ENCODE measurements at places on chromosomes 5 and 9.

- no peak for DNase-seq
Measured at GRCh38 chr5:18380729-18381362, 746.6 kb downstream of the TAF11L14 start.

DNA sequence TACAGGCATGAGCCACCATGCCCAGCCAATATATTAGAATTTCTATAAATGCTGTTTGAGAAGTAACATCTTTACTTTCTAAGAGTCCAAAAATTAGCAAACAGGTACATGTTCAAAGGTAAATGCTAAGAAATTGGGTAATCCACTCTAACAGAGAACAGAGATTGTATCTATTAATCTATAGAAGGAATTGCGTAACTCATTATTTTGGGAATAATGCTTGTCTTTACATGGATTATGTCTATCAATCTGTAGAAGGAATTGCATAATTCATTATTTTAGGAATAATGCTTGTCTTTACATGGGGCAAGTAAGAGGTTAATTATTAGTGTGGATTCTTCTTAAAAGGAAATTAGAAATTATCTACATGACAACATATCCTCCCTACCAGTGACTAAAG, 30.5 kb downstream of the CCNH start:
- no peak for DNase-seq

DNA sequence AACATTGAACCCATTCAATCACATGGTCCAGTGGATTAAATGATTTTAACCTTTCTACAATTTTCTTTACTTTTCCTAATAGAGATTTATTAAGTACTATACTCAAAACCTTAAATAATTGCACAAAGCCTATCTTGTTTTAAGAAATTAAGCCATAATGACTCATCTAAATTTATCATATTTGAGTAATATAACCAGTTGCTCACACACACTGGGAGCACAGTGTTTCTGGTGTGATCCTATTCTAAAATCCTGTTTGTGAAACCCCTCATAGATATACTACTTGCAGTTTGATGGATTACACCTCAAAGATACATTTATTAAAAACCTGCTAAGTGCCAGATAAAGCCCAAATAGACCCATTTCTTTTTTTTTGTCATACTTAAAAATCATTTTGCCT, 668.3 kb upstream of the CDH18 start:
- DNase-seq: no peak

DNA sequence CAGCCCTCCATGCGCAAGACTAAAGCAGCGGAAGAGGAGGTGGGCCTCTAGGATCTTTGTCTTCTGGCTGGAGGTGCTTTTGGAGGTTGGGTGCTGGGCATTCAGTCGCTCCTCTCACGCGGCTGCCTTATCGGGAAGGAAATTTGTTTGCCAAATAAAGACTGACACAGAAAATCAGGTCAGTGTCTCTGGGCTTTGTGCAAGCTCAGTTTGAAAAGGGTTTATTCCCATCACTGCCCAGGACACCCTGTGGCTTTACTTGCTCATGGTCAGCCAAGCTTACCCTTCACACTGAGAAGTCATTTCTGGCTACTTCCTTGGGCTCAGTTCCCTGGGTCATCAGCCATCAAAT, 10.5 kb downstream of the SLC2A8 start:
- DNase-seq: no peak

- DNase-seq: no peak
Measured at GRCh38 chr5:8813180-8813579, 732.7 kb downstream of the SEMA5A start.

DNA sequence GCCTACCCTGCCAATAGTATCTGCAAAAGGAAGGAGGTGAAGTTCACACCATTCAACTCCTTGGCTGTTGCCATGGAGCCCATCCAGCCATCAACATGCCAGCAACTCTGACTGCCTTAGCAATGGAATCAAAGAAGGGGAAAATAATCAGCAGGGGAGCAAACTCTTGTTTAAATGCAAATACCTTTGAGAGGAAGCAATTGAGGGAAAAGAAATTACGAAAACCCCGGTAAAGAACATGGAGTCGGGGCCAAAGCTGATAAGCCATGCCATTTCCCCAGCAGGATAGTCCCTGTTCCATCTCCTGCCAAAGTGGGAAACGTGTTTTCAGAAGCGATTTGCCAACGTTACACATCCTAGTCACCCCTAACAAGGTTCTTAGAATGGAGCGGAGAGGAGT, 69.0 kb downstream of the MFAP3 start:
- DNase-seq: no peak

- no peak for DNase-seq
Measured at GRCh38 chr5:64688391-64688790, 1.9 kb upstream of the SHISAL2B start.

GRCh38 chr9:102795532-102795931, 199.6 kb upstream of the CYLC2 start:
- DNase-seq: no peak

GRCh38 chr5:82019342-82020138, 47.7 kb downstream of the ATG10 start:
- no peak for DNase-seq

DNA sequence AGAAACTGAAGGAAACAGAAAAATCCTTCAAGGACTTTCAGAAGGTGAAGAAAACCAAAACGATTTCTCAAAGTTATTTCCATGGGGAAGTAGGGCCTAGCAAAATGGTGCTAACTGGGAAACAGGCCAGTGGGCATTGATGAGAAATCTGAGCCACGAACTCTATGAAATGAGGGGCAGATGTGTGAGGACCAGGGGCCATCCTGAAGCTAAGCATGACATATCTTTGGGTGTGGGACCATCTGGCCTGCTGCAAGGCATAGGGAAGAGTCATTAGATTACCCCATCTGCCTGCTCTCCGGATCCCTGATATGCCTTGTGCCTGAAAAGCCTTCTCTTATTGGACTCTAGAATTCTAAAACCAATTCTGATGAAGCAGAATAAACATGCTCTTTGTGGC, 143.8 kb downstream of the PALM2AKAP2 start:
- no peak for DNase-seq

- no peak for DNase-seq
Measured at GRCh38 chr5:34037726-34038125, 5.3 kb downstream of the C1QTNF3 start.

GRCh38 chr9:3751125-3751758, 225.4 kb upstream of the RFX3 start:
- DNase-seq: no peak

- DNase-seq: no peak
Measured at GRCh38 chr5:73596705-73597328, 29.2 kb upstream of the ARHGEF28 start.

DNA sequence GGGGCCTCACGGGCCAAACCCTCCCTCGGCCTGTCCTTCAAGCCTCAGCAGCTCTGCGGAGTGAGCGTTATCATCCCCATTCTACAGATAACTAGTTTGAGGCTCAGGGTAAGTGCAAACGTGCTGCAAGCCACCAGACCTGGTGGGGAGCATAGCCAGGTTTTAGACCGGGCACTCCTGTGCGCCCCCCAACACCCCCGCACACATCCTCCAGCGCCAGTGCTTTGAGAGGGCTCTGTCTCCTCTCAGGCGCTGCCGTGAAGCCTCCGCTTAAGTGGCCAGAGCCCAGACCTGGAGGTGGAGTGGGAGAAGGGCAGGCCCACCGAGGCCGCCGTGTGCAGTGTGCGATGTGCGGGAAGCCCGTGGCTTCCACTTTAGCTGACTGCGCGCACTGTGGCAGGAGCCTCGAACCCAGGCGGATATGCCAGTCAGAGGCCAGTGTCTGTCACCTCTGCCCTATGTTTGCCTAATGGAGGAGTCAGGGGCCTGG, 1.6 kb upstream of the MGAT1 start:
- no peak for DNase-seq

- no peak for DNase-seq
Measured at GRCh38 chr5:136022965-136023364, 5.8 kb upstream of the TGFBI start.

- DNase-seq: no peak
Measured at GRCh38 chr5:176902911-176903664, 3.9 kb upstream of the HK3 start.

- DNase-seq: no peak
Measured at GRCh38 chr9:3386753-3387152, 139.0 kb downstream of the RFX3 start.

DNA sequence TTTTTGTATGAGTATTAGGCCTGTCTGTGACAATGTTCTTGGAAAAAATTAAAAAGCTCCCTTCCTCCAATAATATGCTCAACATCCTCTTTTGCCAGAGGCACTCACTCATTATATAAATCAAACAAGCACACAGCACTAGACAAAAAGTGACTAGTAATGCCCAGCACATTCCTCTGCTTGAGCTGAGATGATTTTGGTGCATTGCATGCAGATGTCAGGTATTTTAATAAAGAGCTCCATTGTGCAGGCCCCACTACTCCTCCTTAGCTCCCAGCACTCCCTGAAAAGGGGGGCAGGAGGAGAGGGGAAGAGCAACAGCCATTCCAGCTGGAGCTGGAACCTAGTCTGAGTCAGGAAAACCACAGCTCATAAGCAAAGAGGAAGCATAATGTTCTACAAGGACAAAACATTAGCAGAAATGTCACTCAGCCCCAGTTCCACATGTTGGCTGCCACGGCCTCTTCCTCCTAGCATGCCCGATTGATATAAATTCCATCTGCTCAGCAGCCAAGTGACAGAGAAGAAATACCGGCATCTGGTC, 348.5 kb downstream of the BNC2 start:
- no peak for DNase-seq

GRCh38 chr5:99721506-99721905, 792.7 kb upstream of the CHD1 start:
- DNase-seq: no peak

- no peak for DNase-seq
Measured at GRCh38 chr9:115986508-115986907, 167.1 kb upstream of the PAPPA start.

GRCh38 chr5:139386050-139386438, 2.9 kb upstream of the SLC23A1 start:
- DNase-seq: no peak

- no peak for DNase-seq
Measured at GRCh38 chr9:26537211-26537610, 355.4 kb downstream of the CAAP1 start.

DNA sequence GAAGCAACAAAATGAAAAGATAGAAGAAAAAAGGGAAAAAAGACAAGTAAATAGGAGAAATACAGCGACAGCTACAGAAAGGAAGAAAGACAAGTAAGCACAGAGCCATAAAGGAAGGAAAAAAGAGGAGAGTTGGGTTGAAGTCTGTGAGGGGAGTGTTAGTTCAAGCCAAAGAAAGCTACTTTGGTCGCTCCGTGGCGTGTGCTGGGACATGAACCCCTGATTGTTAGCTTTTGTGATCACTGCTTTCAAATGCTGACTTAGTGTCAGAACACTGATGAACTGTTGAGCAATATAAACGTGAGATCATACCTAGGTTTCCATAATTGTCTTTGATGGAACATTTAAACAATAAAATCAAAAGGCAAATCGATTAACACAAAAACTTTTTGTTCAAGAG, 370.1 kb downstream of the TMEM161B start:
- DNase-seq: no peak

DNA sequence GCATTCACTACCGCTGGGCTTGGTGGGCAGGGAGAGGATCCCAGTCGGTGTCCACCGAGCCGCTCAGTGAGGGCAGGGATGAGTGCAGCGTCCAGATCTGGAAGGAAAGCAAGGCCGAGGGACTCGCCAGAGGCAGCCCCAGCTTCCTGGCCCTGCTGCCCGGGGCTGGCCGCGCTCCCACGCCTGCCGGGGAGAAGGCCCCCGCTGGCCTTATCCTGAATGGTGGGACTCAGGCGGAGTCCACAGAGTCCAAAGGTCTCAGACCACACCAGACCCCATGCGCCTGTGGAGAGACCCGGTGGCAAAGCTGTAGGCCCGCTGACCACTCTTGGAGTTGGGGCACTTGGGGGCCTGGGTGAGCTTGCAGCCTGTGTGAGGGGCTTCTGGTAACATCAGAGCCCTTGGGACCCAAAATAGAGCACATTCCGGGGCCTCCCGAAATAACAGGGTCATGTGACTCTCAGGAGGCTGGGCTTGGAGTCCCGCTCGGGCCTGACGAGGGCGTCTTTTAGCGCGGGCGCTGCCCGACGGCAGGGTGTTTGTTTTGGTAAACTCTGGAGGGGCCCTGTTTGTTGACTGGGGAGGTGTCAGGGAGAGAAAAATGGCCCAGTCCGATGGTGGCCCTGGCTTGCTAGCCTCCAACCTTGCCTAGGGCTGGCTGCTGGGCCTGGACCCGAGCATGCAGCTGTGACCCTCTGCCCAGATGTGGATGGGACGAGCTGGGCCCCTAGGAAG, 2.8 kb downstream of the RXRA start:
- DNase-seq: no peak

- DNase-seq: no peak
Measured at GRCh38 chr5:38330207-38330606, 71.8 kb downstream of the EGFLAM start.

GRCh38 chr5:72256536-72256935, 63.5 kb downstream of the MRPS27 start:
- DNase-seq: no peak

DNA sequence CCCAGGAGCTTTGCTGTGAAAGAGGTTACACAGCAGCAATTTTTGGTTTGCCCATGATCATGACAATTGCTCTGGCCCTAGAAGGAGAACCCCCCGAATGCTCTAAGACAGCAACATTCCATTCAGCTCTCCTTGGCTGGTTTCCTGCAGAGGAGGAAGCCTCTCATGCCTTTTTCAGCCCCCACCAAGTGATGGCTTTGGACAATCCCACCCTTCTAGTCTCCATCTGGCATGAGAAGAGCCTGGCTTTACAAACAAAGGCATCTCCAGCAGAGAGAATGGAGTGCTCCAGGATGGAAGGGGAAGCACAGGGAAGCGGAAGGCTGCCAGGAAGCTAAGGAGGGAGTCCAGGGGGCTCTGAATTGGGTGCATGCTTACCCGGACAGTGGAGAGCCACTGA, 98.4 kb downstream of the CRB2 start:
- no peak for DNase-seq

- DNase-seq: no peak
Measured at GRCh38 chr5:42811591-42812446, at the start of gene SELENOP. Gene SELENOP, minus strand, starts transcription at chr5:42811892. Its CDS starts 3,539 bp downstream, at chr5:42808353.
